ENCODE measurements at places on chromosomes 2 and 18.

GRCh38 chr2:221422516-221423209 is 149.4 kb downstream of the EPHA4 start:
- no peak for DNase-seq

GRCh38 chr2:168573128-168573903 is 117.2 kb downstream of the CERS6 start:
- DNase-seq: no peak

DNA sequence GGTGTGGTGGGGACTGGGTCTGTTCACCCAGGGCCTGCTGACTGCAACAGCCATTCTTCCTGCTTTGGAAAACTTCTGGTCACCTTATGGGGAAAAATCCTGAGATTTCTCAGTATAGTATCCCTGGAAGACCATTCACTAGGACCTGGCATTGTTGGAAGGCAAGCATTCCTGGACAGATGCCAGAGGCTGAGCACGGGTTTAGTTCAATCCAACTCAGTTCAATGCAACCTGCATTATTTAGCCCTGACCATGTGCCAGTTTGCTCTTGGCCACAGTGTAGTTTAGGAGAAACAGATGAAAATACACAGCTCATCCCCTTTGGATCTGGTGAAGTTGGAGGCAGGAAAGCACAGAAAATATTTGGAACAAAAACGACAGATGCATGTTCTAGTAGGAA is 95.9 kb downstream of the LPIN1 start:
- DNase-seq: no peak

GRCh38 chr2:99933894-99934650 is 208.3 kb downstream of the AFF3 start:
- no peak for DNase-seq

DNA sequence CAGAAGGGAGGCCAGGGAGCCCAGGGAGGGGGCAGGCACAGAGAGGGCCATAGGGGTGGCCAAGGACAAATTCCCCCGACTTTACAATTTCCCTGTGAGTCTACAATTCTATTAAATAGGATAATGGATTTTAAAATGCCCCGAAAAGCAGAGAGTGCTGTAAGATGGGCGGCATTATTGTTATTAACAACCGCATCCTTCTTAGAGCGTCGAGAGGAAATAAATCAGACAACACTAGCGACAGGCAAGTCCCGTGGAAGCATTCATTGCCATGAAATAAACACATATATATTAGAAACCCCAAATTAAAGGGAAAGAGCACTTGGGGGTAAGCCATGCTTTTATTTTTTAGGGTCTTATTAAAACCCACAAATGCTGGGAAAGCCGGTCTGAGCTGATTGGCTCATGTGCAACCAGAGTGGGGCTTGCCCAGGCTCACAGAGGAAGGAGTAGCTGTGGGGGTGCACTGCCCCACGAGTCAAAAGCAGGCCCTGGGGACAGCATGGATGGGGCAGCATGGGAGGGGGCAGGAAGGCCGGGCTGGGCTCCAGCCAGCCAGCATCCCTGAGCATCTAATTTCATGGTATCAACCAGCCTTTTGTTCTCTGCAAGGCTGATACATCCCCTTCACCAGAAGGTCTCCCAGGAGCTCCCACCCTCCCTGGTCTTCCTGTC is 187.1 kb downstream of the CELF4 start:
- DNase-seq: no peak

GRCh38 chr18:51433296-51433695 is 235.8 kb upstream of the MEX3C start:
- no peak for DNase-seq

GRCh38 chr2:215940645-215941184 is 72.6 kb downstream of the MREG start:
- no peak for DNase-seq

- no peak for DNase-seq
These were observed 21.6 kb upstream of the SLC9A2 start for GRCh38 chr2:102597788-102598187.

DNA sequence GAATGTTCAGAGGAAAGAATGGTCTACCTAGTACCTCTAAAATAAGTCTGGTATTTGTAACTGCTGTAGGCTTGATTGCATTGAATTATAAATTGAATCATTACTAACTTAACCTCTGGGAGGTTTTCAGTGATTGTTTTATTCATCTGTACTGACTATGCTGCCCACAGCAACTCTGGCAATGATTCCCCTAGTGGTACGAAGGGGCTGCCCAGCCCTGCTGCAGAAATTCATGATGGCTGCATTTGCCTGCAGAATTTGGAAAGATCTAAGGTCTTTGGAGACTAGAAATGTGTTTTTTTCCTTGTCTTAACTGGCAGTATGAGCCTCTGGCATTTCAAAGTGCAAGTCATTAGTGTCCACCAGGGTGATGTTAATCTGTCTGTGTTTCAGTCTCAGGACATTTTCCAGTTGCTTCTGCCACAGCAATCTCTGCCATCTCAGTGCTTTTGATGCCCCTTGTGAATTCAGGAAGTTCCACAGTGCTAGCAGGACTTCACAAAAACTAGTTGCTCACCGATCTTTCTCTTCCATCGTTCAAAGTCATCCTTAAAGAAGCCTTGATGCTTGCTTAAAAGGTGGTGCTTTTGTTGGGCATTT is 13.4 kb upstream of the LRPPRC start:
- DNase-seq: no peak

GRCh38 chr18:1708006-1708405 is 803.3 kb downstream of the ADCYAP1 start:
- DNase-seq: no peak

Measured in NCI-H524 treated with DMSO at 0.1 percent for 48 hours (cell line).